Right ventricle myocardium inferior (tissue), 1 donor: ENCODE measurements at places on chromosomes 16 and 17.

DNA sequence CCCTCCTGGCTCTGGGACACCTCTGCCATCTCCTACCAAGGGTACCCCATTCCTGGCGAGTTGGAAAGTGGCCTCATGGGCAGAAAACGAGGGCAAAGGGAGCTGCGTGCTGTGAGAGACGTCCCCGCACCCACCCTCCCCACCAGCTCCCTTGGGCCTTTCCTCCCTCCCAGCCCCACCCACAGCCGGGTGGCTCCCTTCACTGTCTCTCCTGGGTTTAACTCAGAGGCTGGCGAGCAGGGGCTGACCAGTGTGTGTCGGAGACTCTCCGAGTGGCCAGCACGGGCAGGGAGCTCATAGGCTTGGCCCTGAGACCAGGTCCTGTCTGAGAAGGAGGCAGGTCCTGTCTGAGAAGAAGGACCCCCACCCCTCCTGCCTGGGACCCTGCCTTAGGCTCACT is 26.1 kb downstream of the METRNL start:
- no peak for DNase-seq

DNA sequence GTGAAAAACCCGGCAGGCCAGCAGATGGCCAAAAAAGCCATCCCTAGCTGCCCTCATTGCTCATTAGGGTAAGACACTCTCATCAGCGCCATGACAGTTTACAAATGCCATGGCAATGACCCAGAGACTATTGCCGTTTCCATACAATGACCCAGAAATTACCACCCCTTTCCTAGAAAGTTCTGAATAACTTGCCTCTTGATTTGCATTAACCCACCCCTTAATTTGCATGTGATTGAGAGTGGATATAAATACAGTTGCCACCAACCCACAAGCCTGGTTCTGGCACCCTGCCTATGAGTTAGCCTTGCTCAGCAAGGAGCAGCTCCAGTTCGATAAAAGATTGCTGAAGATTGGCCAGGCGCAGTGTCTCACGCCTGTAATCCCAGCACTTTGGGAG is 16.1 kb upstream of the C16orf54 start:
- no peak for DNase-seq

DNA sequence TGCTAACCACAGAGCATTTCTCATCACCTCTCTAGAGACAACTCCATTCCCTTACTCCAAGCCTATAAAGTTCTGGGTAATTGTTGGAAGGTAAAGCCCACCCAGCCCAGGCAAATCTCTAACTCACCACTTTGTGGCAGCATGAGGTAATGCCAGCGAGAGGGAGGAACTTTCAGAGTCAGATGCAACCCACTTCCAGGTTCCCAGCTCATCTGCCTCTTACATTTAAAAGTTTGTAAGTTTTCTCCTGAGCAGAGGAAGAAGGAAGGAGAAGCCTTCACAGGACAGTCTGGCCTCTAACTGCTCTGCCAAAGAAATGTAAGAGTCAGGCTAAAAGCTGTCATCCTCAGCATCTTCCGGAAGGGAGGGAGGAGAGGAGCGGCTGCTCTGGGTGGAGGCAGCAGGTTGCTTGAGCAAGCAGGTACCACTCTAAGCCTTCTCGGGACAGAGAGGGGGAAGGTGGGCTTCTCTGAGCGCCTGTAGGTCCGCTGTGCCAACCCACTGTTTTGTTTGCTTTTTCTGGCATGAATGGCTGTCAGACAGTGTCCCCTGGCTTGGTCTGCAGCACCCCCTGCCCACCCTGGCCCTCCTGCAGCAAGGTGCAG is 1.0 kb downstream of the ZNF319 start:
- DNase-seq: no peak

GRCh38 chr17:16513873-16514272 is 21.9 kb upstream of the LRRC75A start:
- DNase-seq: no peak

GRCh38 chr17:37494401-37494831 is 4.7 kb downstream of the DUSP14 start:
- DNase-seq: no peak

DNA sequence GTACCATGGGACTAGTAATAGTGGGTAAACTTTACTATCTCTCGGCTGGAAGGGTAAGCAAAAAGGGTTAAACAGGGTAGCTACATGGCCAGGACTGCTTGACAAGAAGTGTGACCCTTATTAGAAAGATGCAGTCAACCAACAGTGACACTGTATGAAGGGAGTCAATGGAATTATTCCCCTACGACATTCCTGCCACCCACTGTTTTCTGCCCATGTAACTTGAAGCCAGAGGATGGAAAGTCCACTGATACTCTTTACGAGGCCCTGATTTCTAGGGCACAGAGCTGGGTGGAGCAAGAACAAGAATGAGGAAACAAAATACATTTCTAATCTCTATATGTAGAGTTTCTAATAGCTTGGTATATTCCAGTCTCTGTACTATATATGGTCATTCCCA is 1102.5 kb downstream of the CDH11 start:
- no peak for DNase-seq

- DNase-seq: no peak
These were observed 29.1 kb downstream of the AKAP1 start for GRCh38 chr17:57114085-57114673.

- DNase-seq: no peak
These were observed 6.7 kb downstream of the SHMT1 start for GRCh38 chr17:18356624-18357023.

DNA sequence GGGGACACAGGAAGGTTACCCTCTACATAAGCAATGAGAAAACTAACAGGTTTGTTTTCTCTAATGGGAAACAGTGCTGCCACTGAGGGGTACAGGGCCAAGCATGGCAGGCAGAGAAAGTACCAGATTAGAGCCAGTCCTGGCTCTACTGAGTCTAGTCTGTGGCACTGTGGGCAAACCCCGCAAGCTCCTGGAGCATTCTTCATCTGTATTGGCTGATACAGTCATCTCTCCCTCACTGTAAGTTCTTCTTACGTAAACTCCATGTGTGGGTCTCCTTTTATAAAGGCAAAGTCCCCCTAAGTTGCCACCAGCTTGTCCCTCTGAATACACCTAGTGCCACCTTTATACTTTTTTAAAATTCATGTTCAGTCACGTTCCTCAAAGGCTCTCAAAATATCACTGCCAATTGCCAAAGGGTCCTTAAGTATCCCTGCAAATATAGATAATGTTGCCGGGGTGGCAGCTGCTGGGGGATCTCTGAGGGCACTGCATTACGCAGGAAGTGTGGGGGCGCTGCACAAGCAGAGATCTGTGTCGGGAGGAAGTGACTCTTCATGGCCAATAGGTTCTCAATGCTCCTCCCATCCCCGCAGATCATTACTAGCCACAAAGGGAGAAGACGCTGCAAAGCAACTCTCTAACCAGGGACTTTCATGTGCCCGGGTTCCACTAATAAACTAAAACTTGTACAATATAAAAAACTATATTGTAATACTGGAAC is 18.8 kb downstream of the XPO6 start:
- DNase-seq: no peak

DNA sequence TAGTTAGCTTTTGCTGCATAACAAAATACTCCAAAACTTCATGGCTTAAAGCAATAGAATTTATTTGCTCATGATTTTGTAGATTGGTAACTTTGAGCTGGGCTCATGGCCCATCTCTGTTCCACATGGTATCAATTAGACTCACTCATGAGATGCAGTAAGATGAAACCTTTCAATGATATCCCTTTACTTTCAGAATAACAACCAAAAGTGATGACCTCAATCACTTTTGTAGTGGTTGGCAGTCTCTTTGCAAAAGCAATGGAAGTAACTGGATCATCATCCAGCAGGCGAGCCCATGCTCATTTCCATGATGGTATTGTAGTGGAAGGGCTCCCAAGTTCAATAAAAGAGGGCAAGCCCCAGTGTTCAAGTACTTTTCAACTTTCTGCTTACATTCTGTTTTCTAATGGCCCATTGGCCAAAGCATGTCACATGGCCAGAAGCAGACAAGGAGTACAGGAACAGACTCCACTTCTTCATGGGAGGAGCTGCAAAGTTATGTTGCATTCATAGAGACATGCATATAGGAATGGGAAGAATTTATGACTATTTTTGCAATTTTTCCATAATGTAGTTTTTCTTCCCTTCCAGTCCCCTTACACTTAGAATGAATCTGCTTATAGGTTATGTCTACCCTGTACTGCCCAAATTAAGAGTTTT is 41.7 kb downstream of the EFCAB5 start:
- DNase-seq: no peak

- DNase-seq: no peak
These were observed 62.6 kb downstream of the KSR1 start for GRCh38 chr17:27518545-27519521.

DNA sequence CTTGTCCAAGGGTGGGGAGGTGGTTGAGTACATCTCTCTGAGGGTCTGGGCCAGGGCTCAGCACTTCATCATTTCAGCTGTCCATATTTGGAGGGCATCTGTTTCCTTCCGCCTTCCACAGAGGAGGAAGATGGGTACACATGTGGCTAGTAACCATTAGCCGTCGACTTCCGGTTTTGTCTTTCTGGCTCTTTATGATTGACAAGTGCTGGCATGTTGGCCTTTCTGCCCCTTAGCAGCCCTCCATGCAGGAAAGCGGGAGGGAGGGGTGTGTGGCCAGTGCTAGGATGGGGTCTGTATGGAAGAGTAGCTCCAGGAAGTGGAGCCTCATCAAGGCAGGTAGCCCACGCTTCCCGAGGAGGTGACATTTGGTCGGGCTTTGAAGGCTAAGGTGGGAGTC is 69.6 kb downstream of the RAI1 start:
- no peak for DNase-seq

- no peak for DNase-seq
These were observed 26.7 kb downstream of the ASPA start for GRCh38 chr17:3502466-3502865.

GRCh38 chr16:79492036-79492435 is 108.5 kb downstream of the MAF start:
- no peak for DNase-seq

- no peak for DNase-seq
These were observed 132.7 kb downstream of the CCDC182 start for GRCh38 chr17:57612202-57613071.

DNA sequence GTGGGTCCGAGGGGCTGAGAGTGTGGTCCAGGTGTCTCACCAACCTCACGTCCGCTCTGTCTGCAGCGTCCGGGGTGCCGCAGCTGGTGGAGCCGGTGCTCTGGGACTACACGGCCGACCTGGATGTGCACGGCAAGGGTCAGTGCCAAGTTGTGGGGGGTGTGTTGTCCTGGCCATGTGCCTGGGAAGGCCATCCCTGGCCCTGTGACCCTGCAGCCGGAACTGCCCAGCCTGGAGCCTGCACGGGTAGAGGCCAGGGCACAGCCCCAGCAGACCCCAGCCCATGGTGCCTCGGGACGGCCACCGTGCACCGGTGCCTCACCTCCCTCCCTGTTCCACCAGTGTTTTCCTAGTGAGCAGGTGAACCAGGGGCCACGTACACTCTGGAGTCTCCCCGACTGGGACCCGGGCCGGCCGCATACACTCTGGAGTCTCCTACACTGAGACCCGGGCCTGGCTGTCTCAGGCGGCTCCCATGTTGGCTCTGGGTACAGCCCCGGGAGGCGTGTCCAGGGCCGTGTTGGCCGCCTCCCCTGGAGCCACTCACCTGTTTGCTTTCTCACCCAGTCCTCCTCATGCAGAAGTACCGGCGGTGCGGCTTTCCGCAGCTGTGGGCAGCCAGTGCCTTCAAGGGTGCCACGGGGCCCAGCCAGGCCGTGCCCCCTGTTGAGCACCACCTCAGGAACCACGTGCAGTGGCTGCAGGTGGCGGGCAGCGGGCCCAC is 13.8 kb downstream of the CYBC1 start:
- DNase-seq: no peak

DNA sequence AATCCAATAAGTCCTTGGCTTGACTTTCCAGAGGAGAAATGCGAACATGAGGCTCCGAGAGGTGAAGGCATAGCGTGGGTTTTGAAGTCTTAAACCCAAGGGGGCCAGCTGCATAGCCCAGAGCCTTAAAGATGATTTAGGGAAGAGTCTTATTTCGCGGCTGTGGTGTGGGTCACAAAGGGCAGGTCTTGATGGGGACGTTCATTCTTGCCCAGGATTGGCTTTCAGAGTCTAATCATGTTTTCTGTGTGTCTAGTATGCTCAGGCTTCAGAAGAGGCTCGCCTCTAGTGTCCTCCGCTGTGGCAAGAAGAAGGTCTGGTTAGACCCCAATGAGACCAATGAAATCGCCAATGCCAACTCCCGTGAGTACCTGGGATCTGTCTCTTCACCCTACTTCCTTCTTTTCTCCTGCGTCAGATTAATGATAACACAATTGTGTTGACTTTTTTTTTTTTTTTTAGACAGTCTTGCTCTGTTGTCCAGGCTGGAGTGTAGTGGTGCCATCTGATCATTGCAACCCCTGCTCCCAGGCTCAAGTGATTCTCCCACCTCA is 951 bp downstream of the RPL19 start:
- no peak for DNase-seq

DNA sequence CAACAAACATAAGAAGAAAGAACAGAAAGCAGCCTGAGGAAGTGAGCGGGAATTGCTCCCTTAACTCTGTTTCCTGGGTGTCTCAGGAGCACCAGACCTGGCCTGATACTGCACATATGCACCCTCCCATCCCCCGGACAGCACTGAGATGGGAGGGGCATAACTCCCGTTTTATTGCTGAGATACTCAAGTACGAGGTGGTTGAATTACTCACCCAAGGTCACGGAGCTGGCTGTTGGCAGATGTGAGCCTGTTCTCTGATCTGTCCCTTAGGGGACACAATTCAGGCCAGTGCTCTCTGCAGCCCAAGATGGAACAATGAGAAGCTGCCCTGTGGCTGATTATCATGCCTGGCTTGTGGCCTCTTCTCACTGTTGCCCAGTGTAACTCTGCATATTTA is 9.1 kb upstream of the MED9 start:
- DNase-seq: no peak

DNA sequence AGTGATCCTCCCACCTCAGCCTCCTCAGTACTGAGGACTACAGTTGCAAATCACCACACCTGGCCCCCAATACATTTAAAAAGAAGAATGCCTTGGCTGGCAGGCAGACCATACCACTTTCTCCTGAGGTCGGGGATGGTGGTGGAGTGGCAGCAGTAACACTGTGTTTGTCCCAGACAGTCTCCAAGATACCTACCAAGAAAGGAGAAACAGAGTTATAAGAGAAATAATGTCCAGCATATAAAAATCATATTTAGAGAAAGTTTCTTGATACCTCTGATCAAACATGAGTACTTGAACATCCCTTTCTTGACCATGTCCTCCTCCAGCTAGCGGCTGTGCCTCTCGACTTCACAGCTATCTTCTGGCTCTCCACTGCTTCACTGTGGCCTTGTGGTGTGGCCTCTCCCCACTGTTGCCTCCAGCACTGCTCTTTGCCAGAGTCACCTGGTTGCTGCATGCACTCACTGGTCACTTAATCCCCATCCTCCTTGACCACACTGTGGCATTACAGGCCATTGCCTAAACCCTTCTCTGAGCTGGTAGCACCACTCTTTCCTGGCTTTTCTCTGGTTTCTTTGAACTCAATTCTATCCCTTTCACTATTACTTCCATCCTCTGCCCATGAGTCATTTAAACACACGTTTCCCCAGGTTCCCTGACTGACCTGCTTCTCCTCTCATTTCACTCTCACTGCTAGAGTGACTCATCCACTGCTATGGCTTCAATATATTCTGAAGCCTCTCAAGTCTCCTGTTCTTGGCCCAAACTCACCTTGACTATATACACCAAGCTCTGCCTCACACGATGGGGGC is 45.2 kb downstream of the XPO6 start:
- DNase-seq: no peak

- no peak for DNase-seq
These were observed 257.5 kb downstream of the CDH11 start for GRCh38 chr16:64864232-64864809.

GRCh38 chr17:19249681-19250080 is 12.5 kb downstream of the EPN2 start:
- DNase-seq: no peak
